ENCODE measurements at places on chromosomes 6 and 20.

- no peaks in the 10 kb centered on the region for H3K27me3 ChIP-seq
- no peaks in the 10 kb centered on the region for H3K36me3 ChIP-seq
- no peak overlapping the region for H3K4me3 ChIP-seq
- H3K4me1 ChIP-seq, result no peaks in the 10 kb centered on the region
Measured at GRCh38 chr6:114287461-114287860, 55.4 kb downstream of the HS3ST5 start.

DNA sequence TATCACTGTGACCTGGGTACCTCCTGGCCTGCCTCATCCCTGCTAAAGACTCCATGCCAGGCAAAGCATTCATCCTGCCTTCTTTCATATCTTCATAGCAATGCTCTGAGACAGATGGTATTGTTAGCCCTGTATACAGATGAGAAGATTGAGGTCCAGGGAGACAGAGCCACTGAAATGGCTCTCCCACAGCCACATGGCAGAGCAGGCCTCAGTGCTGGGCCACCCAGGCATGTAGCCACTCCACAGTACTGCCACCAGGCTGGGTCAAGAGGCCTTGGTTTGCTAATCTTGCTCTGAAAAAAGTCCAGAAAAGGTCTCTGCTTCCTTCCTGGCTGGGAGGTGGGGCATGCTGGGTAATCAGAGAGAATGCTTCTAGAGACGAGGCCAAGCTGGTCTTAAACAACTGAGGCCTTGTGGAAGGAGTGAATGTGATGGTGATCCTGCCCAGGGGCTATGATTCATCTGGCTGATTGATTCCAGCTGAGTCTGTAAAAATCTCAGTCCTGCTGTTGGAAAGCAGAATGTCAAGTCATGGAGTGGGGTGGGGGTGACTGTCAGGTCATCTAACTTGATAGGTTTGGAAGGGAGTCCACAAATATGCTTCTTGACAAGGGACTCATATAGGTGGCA is 29.8 kb downstream of the HM13 start:
- H3K27me3 ChIP-seq, result no peaks in the 10 kb centered on the region
- H3K27ac ChIP-seq, result no peak overlapping the region
- no peak overlapping the region for H3K4me3 ChIP-seq
- DNase-seq, result no peak

GRCh38 chr20:59316911-59317731 is 16.7 kb downstream of the EDN3 start:
- no peak for DNase-seq
- H3K4me3 ChIP-seq, result no peak overlapping the region
- no peak overlapping the region for H3K27ac ChIP-seq
- H3K27me3 ChIP-seq, result no peaks in the 10 kb centered on the region
- H3K4me1 ChIP-seq, result no peaks in the 10 kb centered on the region

- no peaks in the 10 kb centered on the region for H3K36me3 ChIP-seq
- no peaks in the 10 kb centered on the region for H3K4me1 ChIP-seq
- H3K27ac ChIP-seq, result no peak overlapping the region
- no peaks in the 10 kb centered on the region for H3K27me3 ChIP-seq
- DNase-seq, result no peak
- H3K4me3 ChIP-seq, result no peak overlapping the region
Measured at GRCh38 chr6:15796844-15797243, 134.0 kb upstream of the DTNBP1 start.

DNA sequence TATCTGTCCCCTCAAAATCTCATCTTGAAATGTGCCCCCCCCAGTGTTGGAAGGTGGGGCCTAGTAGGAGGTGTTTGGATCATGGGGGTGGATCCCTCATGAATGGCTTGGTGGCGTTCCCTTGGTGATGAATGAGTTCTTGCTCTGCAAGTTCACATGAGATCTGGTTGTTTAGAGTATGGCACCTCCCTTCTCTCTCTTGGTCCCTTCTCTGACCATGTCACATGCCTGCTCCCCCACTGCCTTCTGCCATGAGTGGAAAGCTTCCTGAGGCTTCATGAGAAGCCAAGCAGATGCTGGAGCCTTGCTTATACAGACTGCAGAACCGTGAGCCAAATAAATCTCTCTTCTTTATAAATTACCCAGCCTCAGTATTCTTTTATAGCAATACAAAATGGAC is 70.9 kb downstream of the MAN1A1 start:
- H3K36me3 ChIP-seq, result peaks cover under 1% of the 10 kb centered on the region
- no peak for DNase-seq
- H3K4me3 ChIP-seq, result no peak overlapping the region
- no peaks in the 10 kb centered on the region for H3K27me3 ChIP-seq
- no peak overlapping the region for H3K27ac ChIP-seq

All from keratinocyte (primary cell).